ENCODE measurements at places on chromosomes 16 and 17.
A peak's percentile ranks its signal among the peaks of the same experiment; 100 is the strongest.

GRCh38 chr17:67509390-67510287, 132.6 kb downstream of the PITPNC1 start:
- DNase-seq = peak; percentile 44

- peak; percentile 46 for DNase-seq
These were observed 15.3 kb downstream of the KSR1 start for GRCh38 chr17:27471321-27472269.

DNA sequence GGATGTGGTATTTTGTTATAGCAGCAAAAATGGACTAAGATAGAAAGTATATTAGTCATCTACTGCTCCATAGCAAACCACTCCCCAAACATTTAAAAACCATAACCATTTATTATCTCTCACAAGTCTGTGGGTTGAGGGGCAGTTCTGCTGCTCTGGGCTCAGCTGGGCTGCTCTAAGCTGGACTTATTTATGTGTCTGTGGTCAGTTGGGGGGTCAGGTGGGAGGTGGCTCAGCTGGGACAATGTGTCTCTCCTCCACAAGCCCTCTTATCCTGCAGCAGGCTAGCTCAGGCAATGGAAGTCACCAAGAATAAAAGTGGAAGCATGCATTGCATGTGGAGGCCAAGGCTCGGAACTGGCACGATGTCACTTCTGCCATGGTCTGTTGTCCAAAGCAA, 226.1 kb upstream of the N4BP1 start:
- DNase-seq = no peak

DNA sequence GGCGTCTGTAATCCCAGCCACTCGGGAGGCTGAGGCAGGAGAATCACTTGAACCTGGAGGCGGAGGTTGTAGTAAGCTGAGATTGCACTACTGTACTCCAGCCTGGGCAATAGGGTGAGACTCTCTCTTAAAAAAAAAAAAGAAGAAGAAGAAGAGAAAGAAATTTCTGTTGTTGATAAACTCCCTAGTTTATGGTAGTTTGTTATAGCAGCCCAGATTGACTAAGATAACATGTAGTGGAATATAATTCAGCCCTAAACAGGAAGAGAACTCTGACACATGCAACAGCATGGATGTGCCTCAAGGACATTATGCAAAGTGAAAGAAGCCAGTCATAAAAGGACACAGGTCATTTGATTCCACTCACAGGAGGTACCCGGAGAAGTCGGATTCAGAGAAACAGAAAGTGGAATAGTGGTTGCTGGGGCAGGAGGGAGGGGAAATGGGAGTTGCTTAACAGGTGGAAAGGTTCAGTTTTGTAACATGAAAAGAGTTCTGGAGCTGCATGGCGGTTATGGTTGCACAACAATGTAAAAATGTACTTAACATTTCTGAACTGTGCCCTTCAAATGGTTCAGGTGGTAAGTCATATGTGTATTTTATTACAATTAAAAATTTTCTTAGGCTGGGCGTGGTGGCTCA, 26.0 kb upstream of the PRM1 start:
- DNase-seq = no peak

GRCh38 chr17:53896047-53896446, 73.3 kb downstream of the KIF2B start:
- DNase-seq = peak; percentile 16

- no peak for DNase-seq
These were observed 37.7 kb upstream of the TOX3 start for GRCh38 chr16:52584354-52585320.

DNA sequence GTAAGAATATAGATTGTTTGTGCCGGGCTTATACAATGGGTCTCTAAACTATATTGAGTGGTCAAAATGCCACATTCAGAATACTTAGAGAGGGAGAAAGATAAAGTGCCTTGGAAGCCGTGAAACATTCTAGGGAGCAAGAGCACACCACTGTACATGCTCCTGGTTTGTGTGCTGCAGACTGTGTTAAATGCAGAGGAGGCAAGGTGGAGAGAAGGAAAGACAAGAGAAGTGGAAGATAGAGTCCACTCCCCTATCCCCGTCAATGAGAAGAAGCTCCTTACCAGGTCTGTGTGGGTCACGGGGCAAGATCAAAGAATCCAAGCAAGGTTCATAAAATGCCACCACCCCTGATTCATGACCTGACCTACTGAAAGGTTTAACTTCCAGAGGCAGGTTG, 267.1 kb upstream of the TBX2 start:
- no peak for DNase-seq

DNA sequence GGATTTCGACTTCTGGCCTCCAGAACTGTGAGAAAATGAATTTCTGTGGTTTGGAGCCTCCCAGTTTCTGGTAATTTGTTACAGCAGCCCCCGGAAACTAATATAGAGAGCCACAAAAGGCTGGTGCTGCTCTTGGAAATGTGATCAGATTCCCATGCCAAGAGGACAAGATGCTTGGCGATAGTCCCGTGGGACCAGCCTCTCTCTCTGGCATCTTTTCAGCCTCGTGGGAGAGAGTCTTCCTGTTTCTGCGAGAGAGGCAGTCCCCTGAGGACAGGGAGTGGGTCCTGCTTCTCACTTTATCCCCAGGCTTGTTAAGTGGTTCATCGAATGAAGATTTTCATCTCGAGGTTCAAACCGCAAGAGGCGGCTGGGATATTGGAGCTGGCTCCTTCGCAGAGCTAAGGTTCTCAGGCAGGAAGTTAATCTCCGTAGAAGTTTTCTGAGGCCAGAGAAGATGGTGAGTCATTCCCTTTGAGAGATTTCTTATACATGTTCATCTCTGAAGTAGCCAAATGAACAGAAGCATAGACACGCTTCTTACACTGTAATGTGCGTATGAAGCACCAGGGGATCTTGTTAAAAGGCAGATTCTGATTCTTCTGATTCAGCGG, 211.6 kb upstream of the SDK2 start:
- DNase-seq = no peak

DNA sequence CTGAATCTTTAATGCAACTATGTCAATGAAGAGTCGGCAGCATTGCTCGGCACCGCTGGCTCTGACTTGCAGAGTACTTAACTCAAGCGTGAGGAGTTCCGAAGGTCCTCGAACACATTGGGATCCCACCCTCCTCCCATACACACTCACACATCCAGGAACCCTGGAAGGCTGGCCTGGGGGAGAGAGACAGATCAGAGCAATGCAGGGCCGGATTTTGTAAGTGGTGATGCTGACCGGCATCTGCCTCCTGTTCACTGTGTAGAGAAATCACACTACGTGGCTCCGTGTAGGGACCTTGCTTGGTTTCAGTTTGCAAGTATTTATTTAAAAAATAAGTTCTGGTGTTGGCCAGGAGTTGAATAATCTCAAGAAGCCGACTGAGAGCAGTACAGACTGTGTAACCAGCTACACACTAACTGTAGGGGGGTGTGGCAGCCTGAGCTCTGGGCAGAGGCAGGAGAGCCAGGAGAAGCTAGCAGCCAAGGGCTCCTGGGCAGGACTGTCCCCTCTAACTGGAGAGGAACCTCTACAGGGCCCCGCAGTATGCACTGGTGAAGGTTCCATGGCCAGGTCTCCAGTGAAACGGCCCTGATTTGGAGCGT, 190.2 kb upstream of the TNRC6C start:
- DNase-seq = no peak

- no peak for DNase-seq
These were observed 45.9 kb downstream of the ABAT start for GRCh38 chr16:8720080-8720966.

GRCh38 chr16:11400076-11400475, 54.8 kb downstream of the RMI2 start:
- no peak for DNase-seq

DNA sequence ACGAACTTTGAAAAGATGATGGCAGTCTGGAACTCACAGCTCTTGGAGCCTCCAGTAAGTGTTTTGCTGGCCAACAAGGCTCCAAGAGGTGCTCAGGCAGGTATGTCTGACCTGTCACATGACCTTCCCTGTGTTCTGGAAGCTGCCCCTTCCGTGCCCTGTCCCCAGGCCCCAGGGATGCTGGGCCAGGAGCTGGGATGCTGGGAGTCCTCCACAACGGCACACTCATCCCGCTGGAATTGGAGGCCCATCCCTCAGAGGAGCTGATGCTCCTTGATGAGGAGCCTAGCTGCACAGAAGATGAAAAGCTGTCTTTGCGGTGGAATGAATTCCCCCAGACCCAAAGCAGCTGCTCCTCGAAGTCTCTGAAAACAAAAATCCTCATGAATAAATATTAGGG, 47.8 kb downstream of the HOXB1 start:
- DNase-seq = peak; percentile 93

DNA sequence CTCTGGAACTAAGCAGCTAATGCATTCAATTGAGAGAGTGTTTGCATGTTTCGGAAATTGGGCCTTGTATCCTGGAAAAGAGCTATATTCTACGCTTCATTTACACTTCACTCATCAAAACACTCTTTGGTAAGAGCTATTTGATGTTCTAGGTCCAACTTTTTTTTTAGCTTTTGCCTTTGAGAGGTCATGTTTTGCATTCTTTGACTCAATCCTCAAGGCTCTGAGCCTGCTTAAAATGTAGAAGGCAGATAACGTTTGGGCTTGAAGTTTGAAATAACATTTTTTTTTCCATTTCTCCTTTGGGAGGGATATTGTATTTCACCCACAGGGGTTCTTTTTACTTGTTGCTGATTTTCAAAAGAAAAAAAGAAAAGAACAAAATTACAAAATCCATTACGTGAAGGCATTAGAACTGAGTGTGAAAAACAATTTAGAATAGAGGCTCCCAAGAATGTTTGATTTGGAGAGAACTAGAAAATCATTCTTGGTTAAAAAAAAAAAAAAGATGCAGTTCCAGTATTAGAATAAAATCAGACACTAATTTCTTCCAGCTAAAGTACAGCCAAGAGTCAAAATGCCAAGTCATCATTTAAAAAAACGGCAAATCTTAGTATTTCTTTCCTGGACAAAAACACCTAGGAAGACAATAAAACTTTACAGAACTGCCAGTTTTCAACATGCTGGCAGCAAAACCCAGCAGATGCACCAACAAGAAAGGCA, 268.5 kb downstream of the GRIN2A start:
- DNase-seq = no peak

- DNase-seq = peak; percentile 48
These were observed 25.0 kb upstream of the ADAM11 start for GRCh38 chr17:44733753-44734152.

- peak; percentile 60 for DNase-seq
These were observed 8.7 kb upstream of the CPD start for GRCh38 chr17:30369995-30370394.

DNA sequence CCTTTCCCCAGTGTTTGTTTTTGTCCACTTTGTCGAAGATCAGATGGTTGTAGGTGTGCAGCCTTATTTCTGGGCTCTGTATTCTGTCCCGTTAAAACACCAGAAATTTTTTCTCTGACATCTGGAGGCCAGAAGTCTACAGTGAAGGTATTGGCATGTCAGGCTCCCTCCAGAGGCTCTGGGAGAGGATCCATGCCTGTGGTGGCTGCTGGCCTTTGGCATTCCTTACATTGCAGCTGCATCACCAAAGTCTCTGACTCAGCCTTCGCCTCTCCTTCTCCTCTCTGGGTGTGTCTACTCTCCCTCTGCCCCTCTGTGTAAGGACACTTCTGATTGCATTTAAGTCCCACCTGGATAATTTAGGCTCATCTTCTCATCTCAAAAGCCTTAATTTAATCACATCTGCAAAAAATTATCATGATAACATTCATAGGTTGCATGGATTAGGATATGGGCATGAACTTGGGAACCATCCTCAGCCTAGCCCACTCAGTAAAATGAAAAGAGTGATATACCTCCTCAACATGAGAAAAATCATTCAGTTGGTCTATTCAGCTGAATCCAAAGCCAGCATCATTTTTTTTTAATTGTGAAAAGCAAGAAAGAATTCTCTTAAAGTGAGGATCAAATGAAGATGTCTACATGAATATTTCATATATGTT, 78.0 kb downstream of the MAP2K6 start:
- peak; percentile 93 for DNase-seq

DNA sequence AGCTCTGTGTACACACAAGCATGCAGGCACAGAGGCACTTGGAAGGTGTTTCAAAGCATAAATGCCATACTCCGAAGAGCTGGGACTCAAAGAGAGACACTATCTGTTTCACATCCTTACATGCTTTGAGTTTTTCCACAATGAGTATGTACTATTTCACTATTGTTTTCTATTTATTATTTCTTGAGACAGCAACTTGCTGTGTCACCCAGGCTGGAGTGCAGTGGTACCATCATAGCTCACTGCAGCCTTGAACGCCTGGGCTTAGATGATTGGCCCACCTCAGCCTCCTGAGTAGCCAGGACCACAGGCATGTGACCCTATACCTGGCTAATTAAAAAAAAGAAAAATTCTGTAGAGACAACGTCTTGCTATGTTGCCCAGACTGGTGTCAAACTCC, 31.6 kb downstream of the CYB5D2 start:
- DNase-seq = no peak

GRCh38 chr16:55369151-55369550, 45.1 kb downstream of the IRX6 start:
- no peak for DNase-seq
